ENCODE measurements at places on chromosomes 5 and 9.
A peak's percentile ranks its signal among the peaks of the same experiment; 100 is the strongest.

DNA sequence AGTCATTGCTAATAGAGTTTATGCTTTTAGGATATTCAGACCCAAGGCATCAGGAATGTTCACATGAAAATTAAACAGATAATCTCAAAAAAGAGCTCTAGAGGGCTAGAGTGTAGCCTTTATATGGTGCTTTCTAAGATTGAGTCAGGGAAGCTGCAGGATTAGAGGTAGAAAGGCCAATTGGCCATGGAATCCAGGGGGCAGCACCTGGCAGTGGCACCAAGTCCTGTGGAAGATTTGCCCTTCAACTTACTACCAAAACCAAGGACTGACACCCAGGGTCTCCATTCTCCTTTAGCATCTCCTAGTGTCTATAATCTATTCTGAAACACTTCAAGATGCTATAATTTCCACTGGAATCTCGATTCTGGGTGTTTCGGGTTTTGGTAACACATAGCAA is 112.4 kb downstream of the ACER2 start:
- no peak for DNase-seq

DNA sequence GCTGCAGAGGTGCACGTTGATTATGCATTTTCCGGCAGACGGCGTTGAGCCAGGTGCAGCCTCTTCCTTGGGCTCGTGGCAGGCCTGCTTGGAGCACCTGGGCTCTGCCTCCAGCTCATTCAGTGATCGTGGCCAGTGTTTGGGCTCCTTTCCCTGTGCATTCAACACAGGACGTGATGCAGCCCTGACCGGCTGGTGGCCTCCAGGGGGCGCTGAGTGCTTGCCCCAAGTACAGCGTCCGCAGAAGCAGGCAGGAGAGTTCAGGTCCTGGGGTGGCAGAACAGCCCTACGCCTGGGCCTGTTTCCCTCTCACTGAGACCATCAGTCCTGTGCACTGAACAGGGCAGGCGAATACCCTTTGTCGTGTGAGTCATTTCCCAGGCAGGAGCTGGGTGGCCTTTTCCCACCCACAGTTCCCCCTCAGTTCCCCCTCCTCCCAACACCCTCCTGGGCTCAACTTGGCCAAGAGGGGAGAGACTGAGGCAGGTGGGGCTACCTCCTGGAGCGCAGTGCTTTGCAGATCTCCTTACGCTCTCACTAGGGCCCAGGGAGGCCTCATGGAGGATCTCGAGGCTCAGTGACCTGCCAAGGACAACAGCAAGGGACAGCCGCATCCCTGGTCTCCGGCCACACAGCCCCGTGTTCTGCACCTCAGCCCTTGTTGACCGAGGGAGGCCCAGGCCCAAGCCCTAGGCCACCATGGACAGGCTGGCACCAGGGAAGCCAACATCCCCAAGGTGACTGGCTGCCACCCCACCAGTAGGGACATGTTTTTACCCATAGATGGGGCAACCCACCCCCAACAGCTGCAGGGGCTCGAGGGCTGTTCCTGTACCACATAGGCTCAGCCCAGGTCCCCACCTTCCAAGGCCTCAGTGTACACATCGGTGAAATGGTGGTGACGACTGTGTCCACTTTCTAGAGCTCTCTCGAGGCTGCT is 52.9 kb downstream of the LRSAM1 start:
- peak; percentile 81 for DNase-seq

- no peak for DNase-seq
Observed at GRCh38 chr9:5838884-5839571, 6.1 kb upstream of the ERMP1 start.

DNA sequence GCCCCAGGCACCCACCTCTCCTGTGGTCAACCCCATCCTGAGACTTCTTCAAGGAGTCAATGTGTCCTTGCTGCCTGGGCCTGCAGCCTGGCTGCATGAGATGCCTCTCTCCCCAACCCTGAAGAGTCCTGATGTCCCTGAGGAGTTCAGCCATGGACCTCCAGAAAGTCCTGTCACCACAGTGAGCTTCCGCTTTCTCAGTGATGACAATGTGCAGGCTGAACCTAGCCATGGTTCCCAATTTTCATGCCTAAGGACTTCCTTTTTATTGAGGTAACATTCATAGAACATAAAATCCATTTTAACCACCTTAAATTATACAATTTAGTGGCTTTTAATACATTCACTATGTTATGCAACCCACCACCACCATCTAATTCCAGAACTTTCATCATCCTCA is 29.1 kb downstream of the DAP start:
- no peak for DNase-seq

DNA sequence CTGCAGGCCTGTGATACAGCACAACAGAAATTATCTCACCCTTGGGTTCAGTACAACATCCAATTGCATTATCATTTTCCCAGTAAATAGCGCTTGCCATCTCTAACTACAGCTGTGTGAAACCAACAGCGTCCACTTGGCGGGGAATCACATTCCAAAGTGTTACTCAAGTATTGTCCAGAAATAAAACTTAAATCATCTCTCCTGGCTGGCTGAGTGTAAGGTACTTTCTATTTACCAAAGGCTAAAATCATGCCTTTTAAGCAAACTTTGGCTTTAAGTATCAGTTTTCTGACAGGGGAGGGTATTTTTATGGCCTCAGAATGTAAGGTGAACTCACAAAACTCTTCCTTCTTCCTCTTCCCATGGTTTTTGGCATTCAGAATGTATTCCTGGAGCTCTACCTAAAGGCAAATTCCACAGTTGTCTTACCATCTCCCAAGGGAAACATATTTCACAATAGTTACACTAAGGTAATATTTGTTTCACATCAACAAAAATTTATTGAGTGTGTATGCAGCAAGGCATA is 205.6 kb upstream of the MPDZ start:
- DNase-seq, result peak; percentile 24

DNA sequence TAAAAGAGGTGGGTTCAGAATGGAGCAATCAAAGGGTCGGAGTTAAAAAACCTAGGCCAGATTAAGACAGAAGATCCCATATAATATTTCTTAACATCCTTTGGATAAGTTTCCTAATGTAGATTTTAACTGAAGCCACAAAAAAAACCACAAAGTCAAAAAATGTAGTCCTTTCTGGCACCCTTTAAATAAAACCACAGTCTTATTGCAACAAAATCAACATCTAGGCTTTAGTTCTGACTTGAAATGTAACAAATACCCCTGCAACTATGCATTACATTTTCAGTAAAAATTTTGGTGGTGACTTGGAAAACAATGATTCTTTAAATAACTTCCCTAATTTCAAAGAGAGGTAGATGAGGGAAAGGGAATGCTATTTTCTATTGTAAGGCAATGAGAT is 109.2 kb downstream of the PSAT1 start:
- no peak for DNase-seq

- DNase-seq, result no peak
Observed at GRCh38 chr5:59164041-59164830, 581.4 kb downstream of the RAB3C start.

GRCh38 chr9:89323390-89323789 is 5.1 kb downstream of the SECISBP2 start:
- DNase-seq, result no peak

GRCh38 chr5:56048124-56048523 is 53.4 kb upstream of the IL6ST start:
- DNase-seq, result no peak

DNA sequence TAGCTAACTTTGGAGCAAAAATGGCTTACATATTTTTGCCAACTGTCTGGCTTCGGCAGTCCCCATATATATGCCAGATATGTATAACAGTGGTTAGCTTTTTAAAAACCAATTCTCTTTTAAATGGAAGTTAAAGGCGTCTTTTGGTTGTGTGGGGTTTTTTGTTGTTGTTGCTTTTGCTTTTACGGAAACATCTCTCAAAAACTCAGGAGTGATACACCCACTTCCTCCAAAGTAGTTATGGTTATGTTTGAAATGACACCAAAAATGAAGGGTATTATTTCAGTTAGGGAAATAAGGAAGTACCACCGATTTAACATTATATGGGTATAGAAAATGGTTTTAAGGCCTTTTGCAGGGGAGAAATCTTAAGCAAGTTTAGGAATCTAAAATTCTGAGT is 2.3 kb downstream of the CNOT8 start:
- no peak for DNase-seq

DNA sequence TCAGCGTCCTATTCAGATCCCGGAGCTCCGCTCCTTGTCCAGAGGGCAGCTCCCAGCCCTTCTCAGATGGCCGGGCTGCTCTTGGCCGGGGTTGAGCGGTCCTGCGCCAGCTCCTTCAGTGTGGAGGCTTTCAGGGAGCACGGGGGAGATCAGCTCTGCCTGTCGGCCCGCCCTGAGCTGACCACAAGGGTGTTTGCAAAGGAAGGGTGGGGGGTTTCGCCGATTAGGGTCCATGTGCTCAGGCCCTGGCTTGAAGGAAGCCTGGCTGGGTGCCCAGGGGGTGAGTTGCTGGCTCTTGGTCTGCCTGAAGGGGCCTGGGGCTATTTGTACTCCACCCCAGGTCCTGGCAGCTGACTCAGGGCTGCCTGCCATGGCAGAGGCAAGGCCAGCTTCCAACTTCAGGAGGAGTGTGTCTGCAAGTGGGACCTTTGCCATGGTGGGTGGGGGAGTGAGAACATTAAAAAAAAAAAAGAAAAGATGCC is 250.1 kb upstream of the KLF4 start:
- DNase-seq, result no peak

- no peak for DNase-seq
Observed at GRCh38 chr9:111436571-111436970, 47.6 kb downstream of the ECPAS start.

GRCh38 chr9:100911273-100911672 is 117.3 kb upstream of the PLPPR1 start:
- no peak for DNase-seq

DNA sequence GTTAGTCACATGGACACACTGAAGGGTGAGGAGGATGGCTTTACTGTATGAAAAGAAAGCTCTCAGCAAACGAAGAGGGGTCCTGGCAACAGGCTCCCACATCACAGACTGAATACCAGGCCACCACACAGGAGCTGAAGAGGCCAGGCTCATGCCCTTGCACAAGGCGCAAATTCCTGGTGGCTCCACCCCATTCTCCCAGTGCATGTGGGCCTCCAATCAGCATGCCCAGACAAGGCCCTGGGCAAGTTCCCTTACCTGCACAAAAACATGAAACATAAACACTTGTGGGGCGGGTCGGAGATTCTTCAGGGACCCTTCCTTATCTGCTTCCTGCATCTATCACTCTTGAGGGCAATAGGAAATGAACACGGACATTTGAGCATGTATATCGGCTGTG is 935.8 kb upstream of the EDIL3 start:
- DNase-seq, result no peak

GRCh38 chr9:34982361-34982760 is 7.2 kb upstream of the DNAJB5 start:
- no peak for DNase-seq

DNA sequence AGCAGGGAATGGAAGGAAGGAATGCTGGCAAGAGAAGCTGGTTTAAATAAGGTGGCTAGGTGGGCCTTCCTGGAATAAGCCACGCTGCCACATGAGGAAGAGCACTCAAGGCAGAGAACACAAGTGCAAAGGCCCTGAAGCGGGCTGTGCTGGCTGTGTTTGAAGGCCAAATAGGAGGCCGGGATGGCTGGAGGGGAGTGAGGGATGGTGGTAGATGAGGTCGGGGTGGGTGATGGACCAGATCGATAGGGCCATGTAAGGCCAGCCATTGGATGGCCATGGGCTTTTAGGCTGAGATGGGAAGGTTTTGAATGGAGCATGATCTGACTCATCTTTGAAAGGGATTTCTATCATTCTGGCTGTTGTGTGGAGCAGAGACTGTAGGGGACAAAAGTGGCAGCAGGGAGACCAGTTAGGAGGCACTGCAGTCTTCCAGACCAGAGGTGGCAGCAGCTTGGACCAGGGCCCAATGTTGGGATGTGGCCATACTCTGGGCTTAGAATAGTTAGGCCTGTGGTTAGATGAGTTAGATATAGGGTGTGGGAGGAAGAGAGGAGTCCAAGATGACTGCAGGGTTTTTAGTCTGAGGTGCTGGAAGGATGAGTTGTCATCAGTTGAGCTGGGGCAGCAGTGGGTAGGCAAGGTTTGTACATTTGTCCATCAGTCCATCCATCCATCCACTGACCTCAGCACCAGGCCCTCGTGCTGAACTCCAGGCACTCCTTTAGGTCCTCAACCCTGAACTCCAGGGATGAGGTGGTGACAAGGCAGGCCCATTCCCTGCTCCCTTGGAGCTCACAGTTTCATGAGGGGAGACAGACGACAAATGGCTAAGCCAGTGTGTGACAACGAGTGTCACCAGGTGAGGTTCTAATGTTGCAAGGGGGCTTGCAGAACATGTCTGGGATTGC is 30.3 kb downstream of the NDST1 start:
- DNase-seq, result no peak

DNA sequence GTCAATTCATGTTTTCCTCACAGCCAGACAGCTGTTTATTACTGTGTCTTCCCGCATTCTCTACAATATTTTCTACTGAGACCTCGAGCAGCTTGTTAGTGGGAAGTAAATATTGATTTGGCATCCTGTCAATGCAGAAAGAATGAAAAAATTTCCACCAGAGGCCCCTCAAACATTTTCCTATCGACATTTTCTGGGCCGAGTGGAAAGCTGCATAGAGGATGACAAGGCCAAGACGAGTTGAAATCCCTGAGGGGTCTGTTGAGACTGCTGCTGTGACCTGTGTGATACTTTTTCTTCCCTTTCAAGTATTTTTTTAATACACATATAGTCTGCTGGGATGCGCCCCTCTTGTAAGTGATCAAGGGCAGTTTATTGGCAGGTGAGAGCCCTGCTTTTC is 91.4 kb upstream of the SH3GL2 start:
- no peak for DNase-seq

- DNase-seq, result no peak
Observed at GRCh38 chr9:134139081-134139480, 3.2 kb downstream of the WDR5 start.

DNA sequence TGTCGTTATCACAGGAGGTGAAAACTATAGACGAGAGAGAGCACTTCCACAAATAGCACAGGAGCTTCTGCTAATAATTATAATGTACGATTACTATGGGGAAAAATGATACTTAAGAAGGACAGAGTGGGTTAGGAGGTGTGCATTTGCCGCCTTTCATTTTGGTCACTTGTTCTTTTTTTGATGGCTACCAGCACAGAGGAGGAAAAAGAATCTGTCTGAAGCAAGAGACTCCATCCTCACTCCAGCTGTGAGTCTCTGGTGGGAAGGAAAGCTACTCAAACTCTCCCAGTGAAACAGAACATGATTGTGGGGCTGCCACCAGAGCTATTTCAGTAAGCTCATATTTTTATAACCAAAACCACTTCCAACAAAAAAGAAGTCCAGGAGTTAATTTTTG is 270.4 kb upstream of the TMEM161B start:
- DNase-seq, result no peak

Data from omental fat pad (tissue), 4 donors.